ENCODE measurements at places on chromosomes 11 and 22.

GRCh38 chr22:29528144-29528543 lies 25.4 kb downstream of the THOC5 start:
- peaks cover 100% of the 10 kb centered on the region for H3K36me3 ChIP-seq
- no peaks in the 10 kb centered on the region for H3K4me1 ChIP-seq
- DNase-seq: no peak
- H3K27ac ChIP-seq: no peak overlapping the region
- no peaks in the 10 kb centered on the region for H3K27me3 ChIP-seq
- H3K4me3 ChIP-seq: no peak overlapping the region

- H3K27ac ChIP-seq: no peak overlapping the region
- H3K4me3 ChIP-seq: no peak overlapping the region
- no peaks in the 10 kb centered on the region for H3K4me1 ChIP-seq
- DNase-seq: no peak
- H3K27me3 ChIP-seq: no peaks in the 10 kb centered on the region
- no peaks in the 10 kb centered on the region for H3K36me3 ChIP-seq
These were observed 39.4 kb upstream of the NUP50 start for GRCh38 chr22:45124176-45124847.

DNA sequence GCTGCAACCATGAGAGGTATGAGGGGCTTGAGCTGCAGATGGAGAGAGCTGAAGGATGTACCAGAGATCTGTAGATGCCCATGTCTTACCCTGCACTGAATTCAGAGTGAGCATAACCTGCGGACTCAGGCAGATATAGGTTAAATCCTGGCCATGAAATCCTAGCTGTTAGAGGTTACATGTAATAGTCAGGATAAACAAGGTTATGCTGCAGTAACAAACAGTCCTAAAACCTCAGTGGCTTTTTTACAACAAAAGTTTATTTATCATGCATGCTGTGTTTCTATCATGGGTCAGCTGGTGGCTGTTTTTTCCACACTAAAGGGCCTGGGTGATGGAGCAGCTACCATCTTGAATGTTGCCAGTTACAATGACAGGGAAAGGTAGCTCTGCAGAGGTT lies 69.8 kb downstream of the LHFPL7 start:
- no peaks in the 10 kb centered on the region for H3K27me3 ChIP-seq
- no peak overlapping the region for H3K27ac ChIP-seq
- H3K4me1 ChIP-seq: no peaks in the 10 kb centered on the region
- H3K36me3 ChIP-seq: no peaks in the 10 kb centered on the region
- DNase-seq: no peak

GRCh38 chr11:27183672-27184457 lies 143.2 kb downstream of the BBOX1 start:
- DNase-seq: no peak
- no peaks in the 10 kb centered on the region for H3K4me1 ChIP-seq
- H3K4me3 ChIP-seq: no peak overlapping the region
